ENCODE measurements at places on chromosomes 1 and 21. TPM values are rescaled to one million over a fixed set of nuclear protein-coding genes. Genes with fewer than 3 reads are reported as not detected.

SOAT1 gene
- 3.0 TPM for polyA plus RNA-seq

CD2 gene
- polyA plus RNA-seq, result 0.49 TPM

DNA sequence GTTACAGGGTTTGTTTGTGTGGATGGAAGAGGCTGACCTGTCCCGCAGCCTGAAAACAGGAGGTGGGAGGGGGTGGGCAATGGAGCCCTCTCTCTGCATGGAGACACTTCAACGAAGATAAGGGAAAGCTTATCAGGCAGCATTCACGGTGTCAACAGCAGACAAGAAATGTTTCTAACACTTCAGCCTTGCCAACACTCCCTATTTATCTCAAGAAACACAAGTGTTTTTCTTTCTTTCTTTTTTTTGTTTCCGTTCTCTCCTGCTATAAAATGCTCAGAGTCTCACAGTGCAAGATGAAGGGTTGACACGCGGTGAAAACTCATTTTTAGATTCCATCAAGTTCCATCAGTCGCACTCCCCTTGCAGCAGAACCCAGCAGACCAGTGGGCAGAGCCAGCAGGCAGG is 594.4 kb downstream of the MATN1 start:
- no peak for DNase-seq

- peak; percentile 58 for DNase-seq
Observed at GRCh38 chr1:223363856-223364684, at the start of gene SUSD4. Gene SUSD4 (minus strand): TSS chr1:223364176. CDS start chr1:223363425, 751 bp downstream.

FNDC5 gene
- 75.1 TPM for polyA plus RNA-seq

- no peak for DNase-seq
Observed at GRCh38 chr1:16139473-16139962, 16.4 kb downstream of the EPHA2 start.

DNA sequence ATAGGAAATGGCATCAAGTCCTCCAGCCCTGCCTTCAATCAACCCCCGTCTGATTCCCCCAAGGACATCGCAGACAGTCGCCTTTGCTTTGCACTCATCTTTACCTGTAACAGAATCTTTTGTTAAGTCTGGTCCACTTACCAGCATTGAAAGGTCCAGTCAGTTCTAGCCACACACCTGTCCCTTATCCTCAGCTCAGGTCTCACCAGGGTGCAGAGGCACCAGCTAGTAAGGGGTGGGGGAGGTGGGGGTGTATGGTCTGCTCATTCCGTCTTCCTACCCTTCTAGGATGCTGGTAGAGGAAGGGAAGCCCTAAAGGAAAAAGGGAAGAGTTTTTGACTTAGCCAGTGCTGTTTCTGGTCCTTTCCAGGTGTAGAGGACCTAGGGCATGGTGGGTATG is 427.7 kb downstream of the MATN1 start:
- DNase-seq, result no peak
